Left renal cortex interstitium (tissue), 4 donors: ENCODE measurements at places on chromosomes 5 and 9. TPM values are rescaled to one million over a fixed set of nuclear protein-coding genes. Genes with fewer than 3 reads are reported as not detected.

GRCh38 chr5:67774267-67774552 lies 441.3 kb upstream of the PIK3R1 start:
- no peak for DNase-seq

TAF11L10 gene
- not detected for polyA plus RNA-seq

- no peak for DNase-seq
These were observed 114.2 kb downstream of the FEM1C start for GRCh38 chr5:115430374-115430773.

ZNF454 gene
- polyA plus RNA-seq = 10.6 TPM
